ENCODE measurements at places on chromosomes 12 and 14. TPM values are rescaled to one million over a fixed set of nuclear protein-coding genes. Genes with fewer than 3 reads are reported as not detected.

The TMEM52B gene
- total RNA-seq = not detected

The PRKCH gene
- total RNA-seq = 105 TPM

GRCh38 chr14:101359221-101360053 is 201.9 kb upstream of the DIO3 start:
- DNase-seq = peak; percentile 86

The PPP4R4 gene
- total RNA-seq = 4.1 TPM

DNA sequence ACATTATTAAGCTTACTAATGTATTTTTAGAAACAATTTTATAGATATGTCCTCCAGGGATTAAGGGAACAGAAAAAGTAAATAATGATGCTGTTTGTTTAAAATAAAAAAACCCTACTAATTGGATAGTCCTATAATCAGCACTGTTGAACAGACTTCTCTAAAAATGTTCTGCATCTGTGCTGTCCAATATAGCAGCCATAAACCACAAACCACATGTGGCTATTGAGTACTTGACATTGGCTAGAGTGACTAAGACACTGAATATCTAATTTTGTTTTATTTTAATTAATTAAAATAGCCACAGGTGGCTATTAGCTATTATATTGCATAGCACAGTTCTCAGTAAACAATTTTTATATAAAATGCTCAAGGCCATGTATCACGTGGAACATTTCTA is 210.4 kb downstream of the DPY19L2 start:
- DNase-seq = no peak

All from uterus (tissue), 4 donors.